Stimulated activated CD8-positive, alpha-beta memory T cell treated with anti-CD3 and anti-CD28 coated beads, Interleukin-4, amount 100 ng/mL, for 1 hour (primary cell): ENCODE measurements at places on chromosomes 4 and X.

- DNase-seq: no peak
Observed at GRCh38 chr4:42761804-42762203, 104.9 kb upstream of the ATP8A1 start.

DNA sequence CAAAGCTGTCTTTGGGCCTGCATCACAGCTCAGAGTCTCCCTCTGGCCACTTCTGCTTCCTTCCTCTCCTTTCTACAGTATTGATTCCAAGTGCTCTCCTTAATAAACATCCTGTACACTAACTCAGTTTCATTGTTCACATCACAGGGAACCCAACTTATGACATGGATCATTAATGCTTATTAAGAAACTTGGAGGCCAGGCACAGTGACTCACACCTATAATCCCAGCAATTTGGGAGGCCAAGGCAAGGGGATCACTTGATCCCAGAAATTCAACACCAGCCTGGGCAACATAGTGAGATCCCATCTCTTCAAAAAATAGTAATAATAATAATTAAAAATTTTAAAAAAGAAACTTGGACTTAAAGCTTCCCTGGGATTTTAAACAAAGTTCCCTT is 89.2 kb upstream of the EFHC2 start:
- DNase-seq: no peak

GRCh38 chr4:125714845-125715244 is 400.1 kb downstream of the FAT4 start:
- DNase-seq: no peak

GRCh38 chr4:16224264-16225166 is 1.8 kb downstream of the TAPT1 start:
- DNase-seq: no peak

DNA sequence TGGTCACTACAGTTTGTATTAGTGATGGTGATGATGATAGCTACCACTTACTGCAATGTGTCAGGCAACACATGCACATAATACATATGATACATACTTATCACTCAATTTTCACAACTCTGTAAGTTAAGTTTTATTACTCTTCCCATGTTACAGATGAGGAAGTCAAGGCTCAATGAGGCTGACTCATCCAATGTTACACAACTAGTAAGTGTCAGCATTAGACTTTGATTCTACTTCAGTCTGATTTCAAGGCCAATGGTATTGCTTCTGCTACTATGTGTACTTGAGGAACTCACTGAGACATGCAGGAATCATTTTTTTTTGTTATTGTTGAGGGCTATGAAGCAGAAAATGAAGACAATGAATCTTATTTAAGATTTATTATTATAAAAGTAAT is 96.4 kb upstream of the TRPC5OS start:
- DNase-seq: no peak
